Stimulated activated CD8-positive, alpha-beta memory T cell treated with anti-CD3 and anti-CD28 coated beads, Interleukin-7, amount 100 ng/mL, for 1 hour (primary cell): ENCODE measurements at places on chromosomes 11 and 22.

DNA sequence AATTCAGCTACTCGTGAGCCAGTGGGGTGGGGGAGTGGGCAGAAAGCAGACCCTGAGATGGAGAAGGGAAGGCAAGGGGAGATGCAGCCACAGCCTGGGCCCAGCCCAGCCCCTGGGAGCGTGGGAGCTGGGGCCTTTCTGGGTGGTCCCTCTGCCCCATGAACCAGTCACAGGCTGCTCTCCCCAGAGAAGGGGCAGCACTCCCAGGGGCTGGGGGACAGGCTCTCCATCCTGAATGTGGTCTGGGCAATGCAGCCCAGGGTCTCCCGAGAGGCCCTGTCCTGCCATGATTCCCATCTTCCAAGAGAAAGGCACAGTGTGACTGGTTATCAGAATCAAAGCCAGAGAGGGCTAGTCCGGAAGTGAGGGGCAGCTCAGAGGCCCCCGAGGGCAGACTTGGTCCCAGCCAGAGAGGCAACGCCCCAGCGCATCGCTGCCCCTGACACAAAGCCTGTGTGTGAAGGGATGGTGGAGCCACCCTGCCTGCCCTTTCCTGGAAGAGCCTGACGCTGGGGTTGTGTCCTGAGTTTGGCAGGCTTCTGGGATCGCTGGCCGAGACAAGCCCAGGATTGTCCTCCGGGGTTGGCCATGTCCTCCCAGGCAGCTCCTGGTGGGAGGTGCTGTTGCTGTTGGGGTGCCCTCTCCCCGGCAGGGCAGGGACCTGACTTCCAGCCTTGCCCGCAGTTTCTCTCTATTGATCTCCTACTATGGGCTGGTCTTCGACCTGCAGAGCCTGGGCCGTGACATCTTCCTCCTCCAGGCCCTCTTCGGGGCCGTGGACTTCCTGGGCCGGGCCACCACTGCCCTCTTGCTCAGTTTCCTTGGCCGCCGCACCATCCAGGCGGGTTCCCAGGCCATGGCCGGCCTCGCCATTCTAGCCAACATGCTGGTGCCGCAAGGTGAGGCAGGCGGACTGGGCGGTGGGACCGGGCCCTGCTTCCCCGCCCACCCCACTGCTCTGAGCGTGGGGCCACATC is 23.8 kb upstream of the SLC22A12 start:
- DNase-seq, result no peak

- no peak for DNase-seq
Observed at GRCh38 chr11:80733790-80734189, 1293.0 kb upstream of the TENM4 start.

DNA sequence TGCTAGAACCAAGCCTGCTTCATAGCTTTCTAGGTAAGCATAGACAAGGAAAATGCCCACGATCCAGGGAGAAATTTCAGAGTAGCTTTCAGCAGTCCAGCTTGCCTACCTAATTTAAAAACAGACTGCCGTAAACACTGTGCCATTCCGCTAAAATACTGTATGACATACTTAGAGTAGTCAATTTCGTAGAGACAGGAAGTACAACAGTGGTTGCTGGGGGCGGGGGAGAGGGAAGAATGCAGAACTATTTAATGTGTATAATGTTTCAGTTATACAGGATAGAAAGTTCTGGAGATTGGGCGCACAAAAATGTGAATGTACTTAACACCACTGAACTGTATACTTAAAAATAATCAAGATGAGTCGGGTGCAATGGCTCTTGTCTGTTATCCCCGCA is 56.7 kb downstream of the C11orf58 start:
- no peak for DNase-seq

DNA sequence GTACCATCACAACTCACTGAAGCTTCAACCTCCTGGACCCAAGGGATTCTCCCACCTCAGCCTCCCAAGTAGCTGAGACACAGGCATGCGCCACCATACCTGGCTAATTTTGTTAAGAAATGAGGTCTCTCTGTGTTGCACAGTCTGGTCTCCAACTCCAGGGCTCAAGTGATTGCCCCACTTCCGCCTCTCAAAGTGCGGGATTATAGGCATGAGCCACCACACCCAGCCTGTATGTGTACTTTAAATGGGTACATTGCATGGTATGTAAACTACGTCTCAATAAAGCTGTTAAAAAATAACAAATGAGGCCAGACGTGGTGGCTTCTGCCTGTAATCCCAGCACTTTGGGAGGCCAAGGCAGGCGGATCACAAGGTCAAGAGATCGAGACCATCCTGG is 36.2 kb upstream of the DDX6 start:
- no peak for DNase-seq

DNA sequence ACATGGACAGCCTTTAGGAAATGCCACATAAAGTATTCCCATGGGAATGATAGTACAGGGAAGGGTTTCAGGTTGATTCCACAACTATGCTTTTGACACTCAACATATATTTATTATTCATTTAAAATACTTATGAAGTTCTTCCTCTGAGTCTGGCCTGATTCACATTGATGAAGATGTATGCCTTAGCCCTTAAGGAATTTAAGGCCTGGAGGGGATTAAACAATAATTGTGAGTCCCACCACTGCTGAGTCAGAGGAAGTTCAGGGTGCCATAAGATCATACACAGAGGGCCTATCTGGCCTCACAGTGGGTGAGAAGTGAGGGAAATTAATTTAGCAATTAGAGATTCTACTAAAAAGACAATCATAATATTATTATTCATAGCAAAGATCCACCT is 161.1 kb upstream of the SNX19 start:
- no peak for DNase-seq

DNA sequence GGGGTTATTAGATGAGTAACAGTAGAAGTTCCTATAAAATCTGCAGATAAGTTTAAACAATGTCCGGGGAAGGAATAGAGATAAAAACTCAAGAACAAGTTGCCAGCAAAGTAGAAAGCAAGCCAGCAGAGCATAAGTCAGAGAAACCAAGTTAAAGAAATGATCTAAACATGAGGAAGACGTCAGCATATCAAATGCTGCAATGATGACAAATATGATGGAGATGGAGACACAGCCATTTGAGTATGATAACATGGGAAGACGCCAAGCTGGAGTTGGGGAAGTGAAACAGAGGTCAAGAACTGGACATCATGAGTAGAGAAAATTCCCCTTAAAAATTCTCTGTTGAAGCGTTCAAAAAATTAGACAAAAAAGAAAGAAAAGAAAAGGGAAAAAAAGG is 571.5 kb downstream of the CNTN5 start:
- DNase-seq, result no peak
